ENCODE measurements at places on chromosomes 2 and 18. TPM values are rescaled to one million over a fixed set of nuclear protein-coding genes. Genes with fewer than 3 reads are reported as not detected.

DNA sequence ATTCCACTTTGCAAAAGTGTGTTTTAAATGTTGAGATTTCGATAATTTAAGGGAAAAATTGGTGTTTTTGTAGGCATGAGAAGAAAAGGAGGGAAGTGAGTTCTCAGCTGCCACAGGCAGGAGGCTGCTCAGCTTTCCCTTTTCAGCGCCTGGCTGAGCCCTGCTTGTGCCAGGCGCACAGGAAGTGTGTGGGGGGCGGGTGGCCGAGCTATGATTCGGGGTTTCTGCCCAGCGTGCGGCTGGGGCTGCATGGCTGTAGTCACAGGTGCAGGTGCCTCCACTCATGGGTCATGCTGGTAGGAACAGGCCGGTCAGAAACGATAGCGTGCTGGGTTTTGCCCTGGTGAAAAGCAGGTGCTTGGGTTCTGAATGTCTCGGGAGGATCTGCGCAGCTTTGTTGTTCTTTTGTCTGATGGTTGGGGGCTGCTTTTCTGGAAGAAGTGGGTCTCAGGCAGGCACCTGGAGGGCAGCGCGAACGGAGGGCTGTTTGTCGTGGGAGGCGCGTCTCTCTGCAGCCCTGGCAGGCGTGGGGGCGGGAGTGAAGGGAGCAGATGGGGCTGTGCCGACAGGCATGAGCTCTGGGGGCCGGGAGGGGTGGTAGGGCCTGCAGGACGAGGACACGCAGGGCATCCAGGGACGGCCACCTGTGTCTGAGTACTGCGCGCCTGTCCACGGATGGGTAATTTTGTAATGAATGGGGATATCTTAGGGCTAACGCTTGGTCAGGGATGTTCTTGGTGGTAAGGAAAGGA, 2.1 kb downstream of the KCNG2 start:
- peaks cover 2% of the 10 kb centered on the region for H3K4me1 ChIP-seq
- no peak overlapping the region for H3K4me3 ChIP-seq
- peaks cover 50% of the 10 kb centered on the region for H3K27me3 ChIP-seq
- no peak for DNase-seq

DNA sequence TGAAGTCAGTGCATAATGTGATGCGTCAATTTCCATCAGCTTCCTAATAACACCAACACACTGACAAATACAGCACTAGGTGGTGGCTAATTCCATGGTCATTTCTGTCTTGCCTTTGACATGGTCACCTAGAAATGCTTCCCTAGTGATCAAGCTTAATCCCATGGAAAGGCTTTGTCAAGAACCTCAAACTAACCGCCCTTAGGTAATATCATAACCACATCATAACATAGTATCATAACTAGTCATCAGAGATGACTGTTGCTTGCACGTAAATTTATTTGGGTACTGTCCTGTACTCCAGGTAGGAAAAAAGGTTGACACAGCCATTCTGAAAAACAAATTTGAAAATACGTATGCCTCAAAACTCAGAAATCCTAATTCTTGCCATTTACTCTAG, 471.8 kb downstream of the IRS1 start:
- no peaks in the 10 kb centered on the region for H3K4me1 ChIP-seq
- H3K4me3 ChIP-seq = no peak overlapping the region
- no peaks in the 10 kb centered on the region for H3K36me3 ChIP-seq
- no peak for DNase-seq

GRCh38 chr18:54222922-54223567, 1.4 kb downstream of the MBD2 start:
- no peaks in the 10 kb centered on the region for H3K27me3 ChIP-seq
- DNase-seq = peak; percentile 11
- peaks cover 32% of the 10 kb centered on the region for H3K4me1 ChIP-seq
- H3K27ac ChIP-seq = peak overlapping the region; percentile 65
- no peaks in the 10 kb centered on the region for H3K36me3 ChIP-seq

IHH gene
- total RNA-seq = not detected

DNA sequence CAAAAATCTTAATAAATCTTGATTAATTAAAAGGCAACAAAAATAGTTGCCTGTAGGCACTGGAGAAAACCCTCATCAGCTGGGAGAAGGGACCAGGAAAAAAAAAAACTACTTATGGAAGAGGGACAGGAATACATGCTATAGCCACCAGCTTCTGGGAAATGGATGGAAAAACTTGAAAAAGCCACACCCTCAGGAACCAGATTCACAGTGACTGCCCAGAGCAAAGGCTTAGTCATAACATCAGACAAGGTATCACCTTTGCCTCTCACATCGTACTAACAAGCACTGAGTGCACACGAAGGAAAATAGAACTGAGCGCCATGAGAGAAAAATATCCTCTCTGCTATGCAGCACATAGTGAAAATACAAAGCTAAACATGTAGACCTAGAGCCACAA, 116.9 kb upstream of the GYPC start:
- H3K4me3 ChIP-seq = no peak overlapping the region
- H3K4me1 ChIP-seq = no peaks in the 10 kb centered on the region
- DNase-seq = no peak
- no peak overlapping the region for H3K27ac ChIP-seq

DNA sequence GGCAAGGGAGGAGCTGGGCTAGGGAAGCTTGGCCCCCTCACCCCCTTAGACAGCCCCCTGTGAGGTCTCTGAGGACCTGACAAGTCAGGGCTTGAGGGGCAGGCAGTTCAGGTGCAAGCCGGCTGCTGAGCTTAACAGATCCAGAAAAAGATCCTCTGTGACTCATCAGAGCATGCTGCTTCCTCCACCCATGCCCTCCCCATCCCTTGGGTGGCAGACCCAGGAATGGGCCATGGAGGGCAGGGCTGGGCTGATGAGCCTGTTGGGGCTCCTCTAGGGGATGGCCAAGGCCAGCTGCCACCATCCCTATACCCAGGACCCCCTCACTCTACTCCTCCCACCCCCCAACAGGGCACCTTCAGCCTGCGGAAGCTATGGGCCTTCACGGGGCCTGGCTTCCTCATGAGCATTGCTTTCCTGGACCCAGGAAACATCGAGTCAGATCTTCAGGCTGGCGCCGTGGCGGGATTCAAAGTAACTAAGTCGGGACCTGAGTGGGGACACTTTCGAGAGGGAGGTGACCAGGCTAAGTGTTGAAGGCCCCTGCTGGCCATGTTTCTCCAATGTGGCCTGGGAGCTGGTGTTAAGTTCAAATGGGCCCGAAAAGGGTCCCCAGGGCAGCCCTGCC, 1.9 kb downstream of the SLC11A1 start:
- DNase-seq = no peak
- no peaks in the 10 kb centered on the region for H3K36me3 ChIP-seq
- H3K27me3 ChIP-seq = peaks cover 27% of the 10 kb centered on the region
- peaks cover 16% of the 10 kb centered on the region for H3K4me1 ChIP-seq
- no peak overlapping the region for H3K4me3 ChIP-seq
- H3K27ac ChIP-seq = no peak overlapping the region
